Stimulated activated CD4-positive, alpha-beta T cell treated with anti-CD3 and anti-CD28 coated beads, Interleukin-1b, Interleukin-23, amount 100 ng/mL, for 1 hour (primary cell): ENCODE measurements at places on chromosomes 5 and 9.

- DNase-seq = no peak
Observed at GRCh38 chr5:74556631-74557595, 83.6 kb downstream of the ENC1 start.

DNA sequence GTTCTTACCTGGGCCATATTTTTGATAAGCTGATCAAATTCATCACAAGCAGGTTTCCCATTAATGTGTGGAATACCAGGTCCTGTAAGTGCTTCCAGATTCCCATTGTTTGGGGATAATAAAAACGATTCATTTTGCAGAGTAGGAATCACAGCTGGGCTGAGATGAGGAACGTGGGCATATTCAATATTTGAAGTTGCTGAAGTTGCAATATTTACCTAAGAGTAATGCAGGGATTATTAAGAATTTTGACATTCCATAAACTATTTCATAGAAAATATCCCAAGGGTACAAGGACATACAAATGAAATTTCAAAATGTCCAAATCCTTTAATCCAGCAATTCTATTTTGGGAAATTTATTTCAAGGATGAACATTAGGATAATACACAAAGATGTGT is 55.1 kb downstream of the MPDZ start:
- no peak for DNase-seq

- DNase-seq = no peak
Observed at GRCh38 chr5:116455061-116455460, 119.6 kb downstream of the SEMA6A start.

GRCh38 chr5:3607541-3608181 is 12.0 kb downstream of the IRX1 start:
- no peak for DNase-seq

GRCh38 chr9:34592895-34593601 is 3.5 kb upstream of the CNTFR start:
- no peak for DNase-seq

DNA sequence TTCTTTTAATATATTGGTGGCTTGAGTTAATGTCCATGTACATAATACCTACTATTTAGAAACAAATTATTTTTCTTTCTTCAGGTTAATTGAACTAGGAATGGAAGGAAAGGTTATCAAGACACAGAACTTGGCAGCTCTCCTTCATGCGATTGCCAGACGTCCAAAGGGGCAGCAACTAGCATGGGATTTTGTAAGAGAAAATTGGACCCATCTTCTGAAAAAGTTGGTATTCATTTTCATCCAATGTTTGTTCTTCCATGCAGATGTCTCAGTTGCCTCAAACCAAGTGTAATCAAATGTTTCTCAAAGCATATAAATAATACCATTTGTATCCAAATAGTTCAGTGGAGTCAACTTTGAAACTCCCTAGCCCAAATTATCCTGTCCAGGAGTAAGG is 22.6 kb upstream of the LNPEP start:
- no peak for DNase-seq

DNA sequence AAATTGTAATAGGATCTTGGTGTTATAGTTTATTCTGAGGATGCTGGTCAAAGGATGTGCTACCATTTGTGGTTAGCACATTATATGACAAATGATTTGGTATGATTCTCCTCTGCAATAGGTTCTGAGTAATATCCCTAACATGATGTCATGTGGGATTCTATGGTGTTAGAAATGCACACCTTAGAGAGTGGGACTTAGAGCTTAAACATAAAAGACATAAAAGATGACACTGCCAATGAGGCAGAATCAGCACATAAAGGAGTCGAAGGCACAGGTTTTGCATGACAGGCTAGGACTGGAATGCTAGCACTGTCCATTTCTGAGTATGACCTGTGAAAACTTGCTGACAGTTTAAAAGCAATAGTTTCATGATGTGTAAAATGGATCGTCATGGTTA is 100.4 kb downstream of the OSTF1 start:
- no peak for DNase-seq

DNA sequence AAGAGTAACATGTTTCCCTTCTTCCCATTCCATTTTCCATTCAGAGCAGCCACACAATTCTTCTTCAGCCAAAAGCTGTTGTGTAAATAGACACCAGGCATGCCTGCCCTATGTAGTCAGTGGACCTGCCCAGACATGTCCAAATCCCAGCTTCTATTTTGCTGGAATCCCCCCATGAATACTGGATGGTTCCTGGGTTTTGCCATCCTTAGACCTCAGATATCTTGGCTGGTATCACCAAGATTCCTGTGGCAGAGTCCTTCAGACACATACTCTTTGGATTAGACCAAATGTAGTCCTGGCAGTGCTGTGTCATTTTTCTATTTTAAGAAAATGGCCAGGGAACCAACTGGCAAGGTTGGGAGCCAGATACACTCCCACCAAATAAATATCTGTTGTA is 10.3 kb downstream of the FST start:
- DNase-seq = no peak

- DNase-seq = no peak
Observed at GRCh38 chr5:41416336-41416735, 94.1 kb downstream of the PLCXD3 start.

GRCh38 chr5:175627739-175628138 is 30.1 kb upstream of the HRH2 start:
- no peak for DNase-seq

DNA sequence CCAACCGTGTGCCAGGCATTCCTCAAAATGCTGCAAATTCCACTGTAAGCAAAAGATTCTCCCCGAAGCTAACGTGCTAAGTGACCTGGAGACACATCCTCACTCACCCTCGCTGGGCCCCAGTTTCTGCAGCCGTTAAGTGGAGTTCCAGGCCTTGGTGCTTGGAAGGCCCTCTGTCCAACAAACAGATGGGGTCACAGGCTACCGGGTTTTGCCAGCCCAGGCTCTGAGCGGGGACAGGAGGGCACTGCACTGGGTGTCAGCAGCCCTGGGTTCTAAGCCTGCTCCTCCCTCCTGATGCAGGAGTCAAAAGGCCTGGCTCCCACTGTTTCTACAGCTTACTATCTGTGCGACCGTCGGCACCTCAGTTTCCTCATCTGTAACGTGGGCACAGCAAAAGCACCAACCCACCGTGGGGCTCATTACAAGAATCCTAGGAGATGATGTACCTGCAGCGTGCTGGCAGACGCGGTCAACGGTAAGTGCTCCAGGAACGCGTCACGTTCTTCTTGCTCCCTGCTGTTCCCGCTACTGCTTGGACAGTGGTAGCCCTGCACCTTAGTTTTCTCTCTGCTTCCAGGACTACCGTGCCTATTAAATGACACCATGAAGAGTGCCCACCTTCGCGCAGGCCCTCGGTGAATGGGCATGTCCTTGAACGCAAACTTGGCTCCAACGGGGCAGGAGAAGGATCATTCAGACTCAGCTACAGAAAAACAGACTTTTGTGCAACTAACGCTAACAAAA is 84.8 kb downstream of the ADAMTS2 start:
- no peak for DNase-seq

GRCh38 chr5:103414604-103415003 is 148.0 kb downstream of the NUDT12 start:
- DNase-seq = no peak

DNA sequence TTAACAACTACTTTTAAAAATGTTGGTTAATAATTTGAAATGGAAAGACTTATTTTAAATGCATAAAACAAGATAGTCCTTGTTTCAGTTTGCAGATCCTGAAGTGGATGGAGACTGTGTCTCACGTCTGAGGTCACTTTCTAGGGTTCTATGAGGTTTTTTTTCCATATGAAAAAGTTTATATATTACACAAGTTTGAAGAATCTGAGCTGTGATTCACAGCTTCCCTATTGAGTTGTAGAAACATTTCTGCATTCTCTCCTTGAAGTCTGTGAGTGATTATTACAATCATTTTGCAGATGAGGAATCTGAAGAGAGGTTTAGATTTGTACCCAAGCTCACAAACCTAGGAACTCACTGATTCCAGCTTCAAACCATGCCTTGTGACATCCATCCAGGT is 442.5 kb upstream of the KLF4 start:
- DNase-seq = no peak

GRCh38 chr5:82942083-82942881 is 134.9 kb downstream of the TMEM167A start:
- no peak for DNase-seq

DNA sequence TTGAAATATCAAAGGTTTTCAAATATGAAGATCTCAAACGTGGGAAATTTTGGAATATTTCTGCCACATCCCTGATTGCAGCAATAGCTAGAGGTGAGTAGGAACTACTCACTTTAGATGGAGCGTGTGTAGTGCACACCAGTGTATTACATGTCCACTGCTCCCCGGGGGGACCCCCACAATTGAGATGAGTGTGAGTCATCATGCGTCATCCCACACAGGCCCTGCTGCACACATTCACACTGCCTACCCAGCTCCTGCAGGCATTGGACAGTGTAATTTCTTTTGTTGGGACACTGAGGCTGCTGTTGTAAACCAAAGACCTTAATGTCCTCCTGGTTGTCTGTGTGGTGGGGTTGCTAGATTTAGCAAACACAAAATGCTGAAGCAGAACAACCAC is 280.0 kb downstream of the GAS1 start:
- DNase-seq = no peak

DNA sequence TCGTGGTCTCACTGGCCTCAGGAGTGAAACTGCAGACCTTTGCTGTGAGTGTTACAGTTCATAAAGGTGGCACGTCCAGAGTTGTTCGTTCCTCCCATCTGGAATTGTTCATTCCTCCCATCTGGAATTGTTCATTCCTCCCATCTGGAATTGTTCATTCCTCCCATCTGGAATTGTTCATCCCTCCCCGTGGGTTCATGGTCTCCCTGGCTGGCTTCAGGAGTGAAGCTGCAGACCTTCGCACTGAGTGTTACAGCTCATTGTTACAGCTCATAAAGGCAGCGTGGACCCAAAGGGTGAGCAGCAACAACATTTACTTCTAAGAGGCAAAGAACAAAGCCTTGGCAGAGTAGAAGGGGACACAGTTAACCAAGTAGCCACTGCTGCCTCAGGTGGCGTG is 69.1 kb downstream of the GCNT1 start:
- no peak for DNase-seq

GRCh38 chr5:157912621-157913325 is 53.8 kb upstream of the CLINT1 start:
- DNase-seq = no peak

- no peak for DNase-seq
Observed at GRCh38 chr5:33883482-33883881, 8.3 kb downstream of the ADAMTS12 start.

GRCh38 chr5:757346-757930 is 27.1 kb downstream of the ZDHHC11B start:
- DNase-seq = no peak

- DNase-seq = no peak
Observed at GRCh38 chr5:159547466-159548195, 217.3 kb upstream of the IL12B start.

GRCh38 chr5:140221697-140222223 is 46.8 kb downstream of the CYSTM1 start:
- no peak for DNase-seq

DNA sequence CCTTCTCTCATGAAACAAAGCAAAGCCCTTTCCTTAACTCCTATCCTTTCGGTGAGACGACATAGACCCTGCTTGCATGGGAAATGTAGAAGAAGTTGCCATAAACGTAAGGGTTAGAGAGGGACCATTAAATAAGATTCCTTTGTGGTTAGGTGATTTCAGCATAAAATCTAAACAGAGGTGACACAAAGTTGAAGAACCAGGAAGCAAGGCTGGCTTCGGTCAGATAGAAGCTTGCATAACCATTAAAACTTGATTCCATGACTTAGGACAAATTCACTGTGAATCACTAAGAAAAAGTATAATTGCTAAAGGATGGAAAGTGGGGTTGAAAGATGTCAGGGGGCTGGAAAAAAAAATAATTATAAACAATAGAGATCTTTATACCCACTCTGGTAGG is 30.9 kb upstream of the ABLIM3 start:
- DNase-seq = no peak

DNA sequence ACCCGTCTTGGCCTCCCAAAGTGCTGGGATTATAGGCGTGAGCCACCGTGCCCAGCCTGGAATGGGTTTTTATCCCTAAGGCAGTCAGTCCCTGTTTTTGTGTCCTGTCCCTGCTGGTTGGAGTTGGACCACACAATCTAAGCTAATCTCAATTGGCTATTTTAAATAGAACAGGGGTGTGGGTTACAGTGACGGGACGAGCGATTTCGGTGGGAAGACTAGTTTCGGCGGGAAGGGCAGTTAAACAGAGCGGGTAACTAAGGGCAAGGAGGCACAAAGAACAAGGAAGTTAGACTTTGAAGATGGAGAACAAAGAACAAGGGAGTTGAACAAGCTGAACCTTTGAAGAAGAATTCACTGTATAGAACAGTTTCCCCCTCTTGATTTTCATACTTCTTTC is 1.4 kb downstream of the GTF3C5 start:
- no peak for DNase-seq

DNA sequence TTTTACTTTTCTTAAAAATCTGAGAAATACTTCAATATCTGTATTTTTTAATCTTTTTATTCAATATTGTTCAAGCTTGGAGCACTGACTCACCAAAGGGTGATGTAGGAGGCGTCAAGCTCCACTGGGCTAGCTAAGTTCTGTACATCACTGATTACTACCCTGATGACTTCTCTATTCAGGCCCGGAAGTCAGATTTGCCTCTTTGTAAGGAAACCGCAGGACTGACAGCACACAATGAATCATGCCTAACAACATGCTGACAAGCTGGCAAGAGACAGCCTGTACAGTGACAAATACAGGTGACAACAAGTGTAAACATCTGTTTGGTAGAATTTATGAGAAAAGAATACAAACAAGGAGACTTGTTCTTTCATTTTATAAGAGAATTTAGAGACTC is 627.9 kb upstream of the RORB start:
- DNase-seq = no peak

DNA sequence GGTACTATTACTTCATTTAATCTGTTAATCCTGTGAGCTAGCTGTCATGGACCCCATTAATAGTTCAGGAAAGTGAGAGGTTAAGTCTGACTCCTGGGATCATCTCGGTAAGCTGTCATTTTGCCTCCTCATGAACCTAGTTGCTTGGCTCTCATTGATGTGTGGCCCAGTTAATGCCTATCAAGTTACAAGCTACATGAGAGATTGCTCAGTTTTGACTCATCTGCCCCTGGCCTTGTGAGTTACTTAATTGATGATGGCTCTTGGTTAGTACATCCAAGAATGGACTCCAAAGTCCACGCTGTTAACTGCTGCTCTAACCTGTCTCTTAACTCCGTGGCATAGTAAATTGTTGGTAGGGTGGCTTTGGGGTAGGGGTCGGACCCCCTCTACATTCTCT is 23.9 kb downstream of the LARP1 start:
- no peak for DNase-seq

DNA sequence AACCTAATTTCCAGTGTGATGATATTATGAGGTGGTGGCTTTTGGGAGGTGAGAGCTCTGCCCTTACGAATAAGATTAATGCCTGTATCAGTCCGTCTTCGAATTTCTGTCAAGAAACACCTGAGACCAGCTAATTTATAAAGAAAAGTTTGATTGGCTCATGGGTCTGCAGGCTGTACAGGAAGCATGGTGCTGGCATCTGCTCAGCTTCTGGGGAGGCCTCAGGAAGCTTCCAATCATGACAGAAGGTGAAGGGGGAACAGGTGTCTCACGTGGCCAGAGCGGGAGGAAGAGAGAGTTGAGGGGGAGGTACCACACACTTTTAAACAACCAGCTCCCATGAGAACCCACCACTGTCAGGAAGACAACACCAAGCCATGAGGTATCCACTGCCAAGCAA is 46.9 kb downstream of the C9orf50 start:
- DNase-seq = no peak
